T-helper 9 cell (primary cell): ENCODE measurements at places on chromosomes 16 and 17.

DNA sequence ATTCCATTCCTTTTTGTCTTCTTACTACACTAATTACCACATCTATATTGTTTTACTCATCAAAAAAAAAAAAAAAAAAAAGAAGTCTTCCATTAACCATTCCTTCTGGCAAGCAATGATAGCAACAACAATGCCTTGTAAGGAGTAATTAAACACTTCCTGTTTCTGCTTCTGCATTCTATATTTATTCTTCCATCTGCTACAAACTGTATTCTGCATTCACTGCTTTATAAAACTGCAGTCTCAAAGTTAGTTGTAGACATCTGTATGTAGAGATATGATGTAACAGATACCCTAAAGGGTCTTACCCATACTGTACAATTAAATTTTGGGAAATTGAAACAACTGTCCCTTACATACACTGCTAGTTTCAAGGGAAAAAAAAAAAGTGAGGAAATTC is 28.7 kb upstream of the ABCA6 start:
- no peak for DNase-seq

DNA sequence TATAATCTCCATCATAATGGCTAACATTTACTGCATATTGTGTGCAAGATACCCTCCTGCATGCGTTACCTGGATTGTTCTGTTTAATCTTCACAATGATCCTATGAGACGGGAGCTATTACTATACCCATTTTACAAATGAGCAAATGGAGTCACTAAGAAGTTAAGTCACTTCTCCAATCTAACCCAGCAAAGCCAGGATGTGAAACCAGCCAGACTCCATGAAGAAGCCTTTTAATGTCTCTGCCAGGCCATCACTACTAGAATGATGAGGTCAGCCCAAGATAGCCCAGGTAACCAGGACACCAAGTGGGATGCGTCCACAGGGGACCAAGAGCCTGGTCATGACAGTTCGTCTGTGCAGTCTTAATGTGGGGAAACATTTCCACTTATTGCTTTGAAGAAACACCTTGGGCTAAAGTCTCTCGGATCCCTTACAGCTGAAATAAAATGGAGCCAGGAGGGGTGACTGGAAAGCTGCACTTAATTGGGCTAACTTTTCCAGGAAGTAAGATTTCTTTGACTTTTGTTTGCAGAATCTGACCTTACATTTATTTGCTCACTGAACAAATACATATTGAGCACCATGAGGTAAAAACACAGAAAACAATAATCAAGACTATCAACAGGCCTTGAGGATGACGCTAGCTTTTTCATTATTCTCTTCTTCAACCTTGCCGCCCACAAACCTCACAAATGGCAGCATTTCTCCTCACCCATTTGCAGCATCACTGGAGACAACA is 926 bp upstream of the SHCBP1 start:
- no peak for DNase-seq

DNA sequence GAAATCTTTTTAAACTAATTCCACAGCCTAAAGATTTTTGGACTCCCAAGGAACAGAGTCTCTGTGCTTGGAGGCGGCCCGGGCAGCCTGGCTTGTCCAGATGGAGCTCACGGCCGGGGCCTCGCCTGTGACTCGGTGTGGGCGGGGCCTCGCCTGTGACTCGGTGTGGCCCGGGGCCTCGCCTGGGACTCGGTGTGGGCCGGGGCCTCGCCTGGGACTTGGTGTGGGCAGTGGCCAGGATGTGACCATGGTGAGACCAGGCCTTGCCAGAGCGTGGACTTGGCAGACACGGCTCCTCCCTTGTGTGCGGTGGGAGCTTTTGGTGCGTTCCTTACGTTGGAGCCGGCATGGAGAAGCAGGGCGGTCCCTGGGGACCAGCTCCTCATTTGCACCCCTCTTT is 92.3 kb downstream of the METRNL start:
- no peak for DNase-seq

DNA sequence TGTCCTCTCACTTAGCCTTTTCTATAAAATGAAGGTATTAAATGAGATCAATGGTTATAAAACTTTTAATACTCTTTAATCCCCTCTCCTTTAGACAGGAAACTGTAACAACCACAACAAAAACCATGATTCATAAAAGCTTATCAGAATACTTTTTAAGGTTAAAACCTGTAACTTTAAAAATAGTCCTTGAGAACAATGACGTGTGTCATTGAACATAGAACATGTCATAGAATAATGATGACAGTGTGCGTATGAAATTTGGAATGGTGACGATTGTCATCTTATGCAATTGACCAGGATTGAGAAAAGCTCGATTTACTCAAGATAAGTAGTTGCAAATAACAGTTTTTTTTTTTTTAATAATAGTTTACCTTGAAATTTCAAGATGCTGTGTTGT is 94.1 kb downstream of the PLCG2 start:
- DNase-seq: no peak

DNA sequence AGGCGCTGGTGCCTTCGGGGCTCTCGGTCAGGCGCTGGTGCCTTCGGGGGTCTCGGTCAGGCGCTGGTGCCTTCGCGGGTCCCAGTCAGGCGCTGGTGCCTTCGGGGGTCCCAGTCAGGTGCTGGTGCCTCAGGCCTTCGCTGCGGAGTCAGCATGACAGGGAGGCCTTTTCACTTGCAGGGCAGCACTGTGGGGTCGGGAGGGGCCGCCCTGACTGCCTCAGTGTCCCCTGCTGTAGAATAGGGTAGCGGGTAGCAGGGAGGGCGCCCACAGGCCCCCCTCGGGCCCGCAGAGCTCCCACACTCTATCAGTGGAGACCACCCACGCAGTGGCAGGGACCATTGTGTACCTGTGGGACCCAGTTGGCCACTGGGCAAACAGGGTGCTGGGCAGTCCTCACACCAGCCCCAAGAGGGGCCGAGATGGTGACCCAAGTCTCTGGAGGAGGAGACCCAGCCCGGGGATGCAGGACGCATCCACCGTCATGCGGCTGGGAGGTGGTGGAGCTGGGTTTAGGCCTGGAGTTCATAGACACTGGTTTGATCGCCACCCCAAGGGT is 38.0 kb downstream of the ZFPM1 start:
- no peak for DNase-seq

DNA sequence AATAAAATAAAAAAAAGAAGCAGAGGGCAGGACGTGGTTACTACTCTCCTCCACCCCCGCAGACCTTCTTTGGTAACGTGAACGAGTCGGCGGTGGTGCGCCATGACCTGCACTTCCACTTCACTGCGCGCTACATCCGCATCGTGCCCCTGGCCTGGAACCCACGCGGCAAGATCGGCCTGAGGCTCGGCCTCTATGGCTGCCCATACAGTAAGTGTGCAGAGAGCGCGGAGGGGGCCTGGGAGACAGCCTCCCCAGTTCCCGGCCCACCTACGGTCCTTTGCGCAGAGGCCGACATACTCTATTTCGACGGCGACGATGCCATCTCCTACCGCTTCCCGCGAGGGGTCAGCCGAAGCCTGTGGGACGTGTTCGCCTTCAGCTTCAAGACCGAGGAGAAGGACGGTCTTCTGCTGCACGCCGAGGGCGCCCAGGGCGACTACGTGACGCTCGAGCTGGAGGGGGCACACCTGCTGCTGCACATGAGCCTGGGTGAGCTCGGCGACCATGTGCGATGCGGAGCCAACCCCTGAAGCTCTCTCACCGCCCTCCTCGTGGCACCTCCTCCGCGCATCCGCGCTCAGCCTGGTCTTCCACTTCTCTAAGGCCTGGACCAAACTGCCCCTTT is 2.7 kb downstream of the CNTNAP1 start:
- no peak for DNase-seq

- no peak for DNase-seq
These were observed 33.8 kb downstream of the GTF3C1 start for GRCh38 chr16:27515874-27516353.

GRCh38 chr16:11949527-11949926 is 7.7 kb upstream of the NPIPB2 start:
- no peak for DNase-seq

- no peak for DNase-seq
These were observed 206.1 kb downstream of the CDH13 start for GRCh38 chr16:82832821-82833220.

DNA sequence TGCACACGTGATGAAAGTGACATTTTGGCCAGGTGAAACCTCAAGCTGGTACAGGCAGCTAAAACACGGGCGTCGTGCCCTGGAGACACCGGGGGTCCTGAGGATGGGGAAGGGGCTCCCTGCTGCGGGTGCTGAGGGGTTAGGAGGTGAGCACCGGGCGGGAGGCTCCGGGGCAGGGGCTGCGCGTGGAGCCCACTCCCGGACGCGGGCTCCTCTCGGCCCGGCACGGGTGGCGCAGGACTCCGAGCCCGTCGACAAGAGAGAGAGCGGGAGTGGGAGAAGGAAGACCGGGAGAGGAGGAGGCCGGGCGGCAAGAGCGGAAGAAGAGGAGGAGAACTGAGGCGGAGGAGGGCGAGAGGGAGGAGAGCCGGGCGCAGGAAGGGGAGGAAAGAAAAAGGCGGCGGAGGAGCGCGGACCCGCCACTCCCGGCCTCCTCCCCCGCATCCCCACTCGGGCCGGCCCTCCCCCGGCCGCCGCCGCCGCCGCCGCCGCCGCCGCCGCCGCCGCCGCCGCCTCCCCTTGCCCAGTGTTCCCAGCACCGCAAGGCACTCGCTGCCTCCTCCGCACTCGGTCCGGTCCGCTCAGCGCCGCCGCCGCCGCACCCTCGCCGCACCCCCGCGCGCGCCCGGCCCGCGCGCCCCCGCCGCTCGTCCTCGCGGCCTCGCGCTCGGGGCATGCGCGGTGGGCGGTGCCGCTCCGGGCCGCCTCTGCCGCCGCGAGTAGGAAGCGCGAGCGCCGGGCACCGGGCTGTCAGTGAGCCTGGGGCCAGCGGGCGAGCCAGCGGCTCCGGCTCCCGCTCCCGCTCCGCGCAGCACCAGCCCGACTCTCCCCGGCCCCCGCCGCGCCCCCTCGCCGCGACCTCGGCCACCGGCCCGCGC is at the start of gene PRKCA:
TSS of gene PRKCA (plus strand) at position 750 of the 878 bp plus-strand sequence.
- peak; percentile 66 for DNase-seq

DNA sequence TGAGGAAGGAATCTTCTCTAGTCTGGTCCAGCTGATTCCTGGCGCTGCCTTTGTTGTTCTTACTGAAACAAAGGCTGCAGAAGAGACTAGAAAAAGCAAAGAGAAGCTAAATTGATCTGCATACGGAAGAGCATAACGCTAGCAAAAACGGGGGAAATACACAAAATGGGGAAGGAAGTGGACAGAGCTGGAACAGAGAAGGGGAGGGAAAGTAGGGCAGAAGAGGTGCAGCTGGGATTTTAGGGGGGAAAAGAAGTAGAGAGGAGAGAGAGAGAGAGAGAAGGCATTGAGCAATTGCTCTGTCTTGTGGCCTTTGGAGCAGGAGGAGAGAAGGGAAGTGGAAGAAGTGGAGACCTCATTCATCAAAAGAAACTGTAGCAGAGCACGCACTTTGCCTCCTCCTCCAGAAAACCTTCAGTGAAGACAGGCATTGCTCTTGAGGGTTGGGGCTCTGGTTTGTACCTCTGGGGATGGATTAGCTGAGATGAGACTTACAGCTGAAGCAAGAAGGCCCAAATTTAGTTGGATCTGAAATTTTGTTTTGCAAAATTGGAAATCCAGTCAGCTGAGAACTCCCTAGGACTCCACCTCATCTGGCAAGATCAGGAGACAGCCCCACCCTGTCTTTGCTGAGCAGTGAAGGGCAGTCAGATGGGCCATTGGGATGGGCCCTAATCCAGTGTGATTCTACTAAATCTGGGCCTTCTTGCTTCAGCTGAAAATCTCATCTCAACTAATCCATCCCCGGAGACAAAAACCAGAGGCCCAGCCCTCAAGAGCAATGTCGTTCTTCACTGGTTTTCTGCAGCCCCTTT is 55.8 kb downstream of the CDRT4 start:
- no peak for DNase-seq

DNA sequence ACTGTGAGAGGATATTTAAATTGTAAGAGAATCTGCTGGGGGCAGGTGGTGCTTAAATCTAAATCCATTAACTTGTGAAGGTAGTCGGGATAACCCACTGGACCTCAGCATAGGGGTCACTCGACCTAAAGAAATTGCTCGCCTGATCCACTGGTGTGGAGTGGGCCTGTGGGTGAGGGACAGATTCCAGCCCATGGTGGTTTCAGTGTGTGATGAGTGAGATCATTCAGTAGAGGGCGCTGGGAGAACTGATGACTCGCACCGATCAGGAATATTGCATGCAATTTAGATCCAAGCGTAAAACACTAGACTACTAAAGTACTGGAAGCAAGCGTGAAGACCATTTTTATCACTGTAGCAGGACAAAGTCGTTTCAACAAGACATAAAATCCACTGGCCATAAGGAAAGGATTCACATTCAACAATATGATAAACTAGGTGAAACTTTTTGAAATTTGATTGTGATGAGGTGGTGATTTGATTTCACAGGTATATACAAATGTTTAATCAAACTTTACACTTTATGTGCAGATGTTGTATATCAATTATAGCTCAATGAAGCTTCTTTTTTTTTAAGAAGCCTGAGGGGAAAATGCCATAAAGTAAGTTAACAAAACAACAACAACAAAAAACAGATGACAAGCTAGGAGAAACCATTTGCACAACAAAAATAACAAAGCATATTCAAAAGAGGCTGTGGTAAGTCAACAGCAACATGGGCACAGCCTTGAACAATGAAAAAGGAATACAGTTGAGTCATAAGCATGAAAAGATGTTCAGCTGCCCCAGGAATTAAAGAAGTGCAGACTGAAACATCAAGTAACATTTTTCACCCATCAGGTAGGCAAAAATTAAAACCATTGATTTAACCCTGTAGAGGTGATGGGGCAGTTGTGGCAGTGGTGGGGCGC is 7.5 kb upstream of the TMEM170A start:
- DNase-seq: peak; percentile 18

- no peak for DNase-seq
These were observed 251.2 kb upstream of the ELAC2 start for GRCh38 chr17:13268791-13269595.

DNA sequence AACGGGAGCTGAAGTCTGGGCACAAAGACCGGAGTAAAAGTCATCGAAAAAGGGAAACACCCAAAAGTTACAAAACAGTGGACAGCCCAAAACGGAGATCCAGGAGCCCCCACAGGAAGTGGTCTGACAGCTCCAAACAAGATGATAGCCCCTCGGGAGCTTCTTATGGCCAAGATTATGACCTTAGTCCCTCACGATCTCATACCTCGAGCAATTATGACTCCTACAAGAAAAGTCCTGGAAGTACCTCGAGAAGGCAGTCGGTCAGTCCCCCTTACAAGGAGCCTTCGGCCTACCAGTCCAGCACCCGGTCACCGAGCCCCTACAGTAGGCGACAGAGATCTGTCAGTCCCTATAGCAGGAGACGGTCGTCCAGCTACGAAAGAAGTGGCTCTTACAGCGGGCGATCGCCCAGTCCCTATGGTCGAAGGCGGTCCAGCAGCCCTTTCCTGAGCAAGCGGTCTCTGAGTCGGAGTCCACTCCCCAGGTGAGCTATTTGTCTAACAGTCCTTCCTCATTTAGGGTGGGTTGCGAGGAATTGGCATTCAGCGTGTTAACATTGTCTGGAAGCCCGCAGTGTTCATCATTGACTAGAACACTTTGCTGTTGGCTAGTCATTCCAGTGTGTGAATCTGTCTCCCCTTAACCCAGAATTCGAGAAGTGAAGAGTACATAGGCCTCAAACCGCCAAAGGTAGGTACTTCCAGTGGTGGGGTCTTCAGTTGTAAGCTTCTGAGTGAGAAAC is 1.5 kb downstream of the CDK12 start:
- no peak for DNase-seq
